Right renal cortex interstitium (tissue), 3 donors: ENCODE measurements at places on chromosomes 3 and 15.

DNA sequence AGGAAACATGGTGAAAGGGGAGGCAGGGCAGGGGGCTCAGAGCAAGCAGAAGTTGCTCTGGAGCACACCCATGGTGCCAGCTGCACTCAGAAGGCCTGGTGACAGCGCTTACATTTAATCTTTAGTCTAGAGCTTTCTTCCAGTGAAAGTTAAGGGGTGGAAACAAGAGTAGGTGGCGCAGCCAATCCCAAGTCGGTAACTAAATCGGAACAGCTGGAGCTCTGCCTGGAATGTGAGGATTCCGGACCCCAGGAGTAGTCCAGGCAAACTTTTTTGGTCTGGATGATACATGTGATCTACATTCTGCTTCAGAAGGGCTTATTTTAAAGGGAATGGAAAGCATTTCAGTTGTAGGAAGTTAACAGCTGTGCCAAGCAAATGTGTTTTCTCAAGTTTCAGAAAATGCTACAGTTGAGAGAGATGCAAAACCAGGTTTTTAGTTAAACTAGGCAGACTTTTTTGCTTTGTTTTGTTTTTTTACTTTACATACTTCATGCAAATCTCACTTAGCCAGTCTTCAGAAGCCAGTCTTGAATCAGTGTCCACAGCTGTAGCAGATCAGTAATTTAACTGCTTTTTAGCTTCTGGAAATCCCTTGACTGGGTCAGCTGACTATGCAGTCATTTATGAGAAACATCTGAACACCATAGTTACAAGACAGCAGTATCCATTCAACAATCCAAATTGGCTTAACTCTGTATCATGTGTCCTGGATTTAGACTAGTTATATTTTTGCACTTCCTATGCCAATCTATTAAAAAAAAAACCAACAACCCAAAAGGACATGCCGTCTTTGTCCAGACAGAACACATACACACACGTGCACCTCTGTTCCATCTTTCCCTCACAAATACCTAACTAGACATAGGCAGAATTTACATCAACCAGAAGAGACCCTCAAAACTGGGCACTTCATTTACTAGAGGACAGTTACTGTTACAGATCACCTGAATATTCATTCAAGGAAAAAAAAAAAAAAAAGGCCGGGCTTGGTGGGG lies 33.2 kb downstream of the ZNF106 start:
- DNase-seq, result peak; percentile 86

DNA sequence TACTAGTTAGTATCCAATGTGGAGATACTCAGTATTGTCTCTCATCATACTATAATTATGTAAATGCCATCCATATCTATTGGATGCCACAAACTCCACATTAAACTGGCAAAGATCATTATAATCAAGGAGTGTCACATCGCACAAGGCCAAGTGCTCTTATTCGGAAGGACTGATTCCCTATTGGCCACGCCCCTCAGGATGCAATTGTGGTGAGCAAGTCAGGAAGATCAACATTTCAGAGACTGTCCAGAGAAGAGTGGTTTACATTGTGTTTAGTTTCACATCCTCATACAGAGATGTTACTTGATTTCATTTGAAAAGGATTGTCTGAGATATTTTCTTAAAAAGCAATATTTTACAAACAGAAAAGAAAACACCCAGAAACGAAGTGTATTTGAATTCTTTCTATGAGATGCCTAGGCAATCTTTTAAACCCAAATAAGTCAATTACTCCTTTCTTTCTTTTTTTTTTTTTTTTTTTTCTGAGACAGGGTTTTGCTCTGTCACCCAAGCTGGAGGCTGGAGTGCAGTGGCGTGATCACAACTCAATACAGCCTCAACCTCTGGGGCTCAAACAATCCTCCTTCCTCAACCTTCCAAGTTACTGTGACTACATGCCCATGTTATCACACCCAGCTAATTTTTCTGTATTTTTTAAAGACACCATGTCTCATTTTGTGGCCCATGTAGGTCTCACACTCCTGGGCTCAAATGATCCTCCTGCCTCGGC lies 369.1 kb downstream of the RBMS3 start:
- no peak for DNase-seq

GRCh38 chr3:39362812-39363211 lies 20.4 kb upstream of the SLC25A38 start:
- no peak for DNase-seq

DNA sequence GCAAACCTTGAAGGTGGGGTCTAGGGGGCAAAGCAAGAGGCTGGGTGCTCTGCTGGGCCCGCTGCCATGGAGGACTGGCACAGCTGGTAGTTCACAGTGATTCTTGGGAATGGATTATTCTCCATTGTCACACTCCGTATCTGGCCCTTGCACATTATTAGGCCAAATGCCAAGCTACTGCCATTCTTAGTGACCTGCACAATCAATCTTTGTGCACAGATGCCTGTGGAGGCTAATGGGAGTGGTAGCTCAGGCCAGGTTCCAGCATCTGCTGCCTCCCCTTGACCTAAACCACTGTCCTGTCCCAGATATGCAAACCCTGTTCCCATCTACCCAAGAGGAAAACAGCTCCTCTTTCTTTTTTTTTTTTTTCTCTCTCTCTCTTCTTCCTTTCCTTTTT lies 67.5 kb downstream of the TIPARP start:
- no peak for DNase-seq

DNA sequence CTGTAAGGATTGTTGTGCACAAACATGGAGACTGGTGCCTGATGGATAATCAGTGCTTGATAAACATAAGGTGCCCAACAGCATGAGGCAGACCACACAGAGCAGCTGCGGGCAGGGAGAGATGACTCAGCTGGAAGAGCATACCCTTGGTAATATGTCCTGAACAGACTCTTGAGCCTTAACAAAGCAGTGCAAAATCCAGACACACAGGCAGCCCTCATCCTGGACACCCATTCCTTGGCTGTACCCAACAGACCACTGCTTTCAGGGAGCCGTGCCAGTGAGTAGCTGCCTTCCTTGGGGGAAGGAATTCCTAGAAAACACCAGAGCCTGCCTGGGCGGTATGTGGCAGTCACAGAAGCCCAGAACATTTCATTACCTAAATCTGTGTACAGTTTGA lies 156.2 kb downstream of the CLSTN2 start:
- DNase-seq, result no peak

DNA sequence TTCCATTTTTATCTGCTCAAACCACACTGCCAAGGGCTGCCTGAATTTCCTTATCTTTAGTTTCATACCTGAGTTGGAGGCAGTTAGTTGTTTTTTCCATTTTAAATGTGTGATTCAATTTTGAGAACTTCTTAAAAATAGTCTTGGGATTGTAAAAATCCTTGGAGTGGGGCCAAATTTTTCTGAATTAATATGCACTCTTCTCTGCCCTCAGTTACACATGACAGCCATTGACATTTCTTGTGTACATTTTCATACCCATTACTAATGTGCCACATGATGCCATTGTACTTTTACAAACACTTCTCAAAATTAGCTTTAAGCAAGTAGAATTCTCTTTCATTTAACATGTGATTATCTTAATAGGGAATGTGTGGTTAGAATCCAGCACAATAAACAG lies 141.7 kb downstream of the C3orf38 start:
- no peak for DNase-seq
